ENCODE measurements at places on chromosomes 5 and 9.

- no peak for DNase-seq
Observed at GRCh38 chr5:159230657-159231056, 21.3 kb upstream of the RNF145 start.

DNA sequence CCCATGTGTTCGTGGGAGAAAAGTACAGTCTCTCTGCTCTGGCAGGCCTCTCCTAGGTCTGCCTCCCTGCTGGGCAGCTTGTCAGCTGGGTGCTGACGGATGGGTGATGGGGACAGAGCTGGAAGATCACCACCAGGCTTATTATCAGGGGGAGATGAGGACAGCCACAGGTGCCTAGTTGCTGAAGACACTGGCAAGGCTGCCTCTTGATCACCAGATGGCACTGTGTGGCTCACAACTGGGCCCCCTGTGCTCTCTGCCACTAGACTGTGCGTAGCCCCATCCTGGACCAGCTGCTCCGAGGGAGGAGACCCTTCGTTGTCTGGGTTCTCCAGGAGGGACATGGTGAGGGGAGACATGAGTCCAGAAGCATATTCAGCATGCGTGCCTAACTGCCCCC is 73.0 kb downstream of the KIF24 start:
- DNase-seq = peak; percentile 28

GRCh38 chr5:43390471-43390870 is 21.7 kb downstream of the CCL28 start:
- DNase-seq = no peak

GRCh38 chr5:79932510-79933504 is 58.3 kb downstream of the MTX3 start:
- DNase-seq = peak; percentile 78

DNA sequence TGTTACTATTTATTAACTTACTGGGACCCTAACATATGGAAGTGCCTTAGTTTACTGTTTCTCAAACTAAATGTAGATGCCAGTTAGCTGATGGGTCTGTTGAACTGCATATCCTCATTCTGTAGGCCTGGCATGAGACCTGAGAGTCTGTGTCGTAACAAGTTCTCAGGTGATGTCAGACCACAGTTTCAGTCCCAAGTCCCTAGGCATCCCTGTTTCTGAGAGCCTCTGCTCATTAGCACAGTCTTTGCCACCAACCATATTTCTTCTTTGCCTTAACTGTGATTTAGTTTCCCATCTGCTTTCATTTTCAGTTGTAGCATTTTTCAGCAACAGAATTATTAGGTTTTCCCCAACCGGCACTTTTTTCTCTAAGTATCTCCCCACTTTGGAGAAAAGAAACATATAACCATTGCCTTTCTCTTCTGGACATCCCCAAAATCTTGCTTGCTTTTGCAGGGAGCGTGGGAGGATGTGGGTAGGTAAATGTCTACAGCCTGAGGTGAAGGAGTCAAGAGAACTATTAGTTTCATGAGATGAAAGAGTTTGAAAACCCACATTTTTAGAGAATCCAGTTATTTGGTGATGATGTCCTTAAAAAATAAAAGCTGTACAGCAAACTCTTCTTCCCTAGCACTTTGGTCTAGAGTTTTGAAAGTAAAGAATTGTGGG is 74.6 kb downstream of the NUDT12 start:
- DNase-seq = no peak

GRCh38 chr9:126392662-126393371 is 66.2 kb downstream of the MVB12B start:
- DNase-seq = no peak

GRCh38 chr5:124783794-124784193 is 37.4 kb upstream of the ZNF608 start:
- DNase-seq = peak; percentile 84
